ENCODE measurements at places on chromosomes 5 and 9.

DNA sequence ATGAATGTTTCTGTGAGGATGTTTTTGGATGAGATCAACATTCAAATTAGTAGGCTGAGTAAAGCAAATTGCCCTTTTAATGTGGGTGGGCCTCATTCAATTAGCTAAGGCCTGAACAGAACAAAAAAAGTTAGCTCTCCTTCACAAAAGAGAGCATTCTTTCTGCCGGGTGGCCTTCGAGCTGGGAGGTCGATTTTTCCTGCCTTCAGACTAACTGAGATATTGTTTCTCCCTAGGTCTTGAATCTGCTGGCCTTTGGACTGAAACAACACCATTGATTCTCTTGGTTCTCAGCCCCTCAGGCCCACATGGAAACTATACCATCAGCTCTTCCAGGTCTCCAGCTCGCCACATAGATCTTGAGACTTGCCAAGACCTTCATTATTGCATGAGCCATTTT is 29.1 kb upstream of the FREM1 start:
- DNase-seq = no peak
- H3K4me1 ChIP-seq = no peaks in the 10 kb centered on the region
- H3K36me3 ChIP-seq = no peaks in the 10 kb centered on the region
- H3K27ac ChIP-seq = no peak overlapping the region

- no peaks in the 10 kb centered on the region for H3K27me3 ChIP-seq
- no peak overlapping the region for H3K4me3 ChIP-seq
- no peaks in the 10 kb centered on the region for H3K36me3 ChIP-seq
- H3K27ac ChIP-seq = no peak overlapping the region
Measured at GRCh38 chr5:130400091-130400490, 495.8 kb downstream of the CHSY3 start.

DNA sequence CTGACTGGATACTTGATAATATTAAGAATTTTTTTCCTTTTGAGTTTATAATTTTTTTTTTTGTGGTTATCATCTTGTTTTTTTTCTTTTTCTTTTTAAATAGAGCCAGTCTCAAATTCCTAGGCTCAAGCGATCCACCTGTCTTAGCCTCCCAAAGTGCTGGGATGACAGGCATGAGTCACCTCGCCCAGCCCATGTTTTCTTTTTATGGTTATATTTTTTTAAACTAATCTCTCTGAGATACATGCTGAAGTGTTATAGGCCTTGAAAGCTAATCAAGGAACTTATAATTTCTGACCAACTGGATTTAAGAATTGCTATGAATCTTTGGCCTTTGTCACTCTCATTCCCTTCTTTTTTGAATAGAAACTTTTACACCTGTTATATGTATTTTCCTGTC is 6.8 kb upstream of the AMACR start:
- H3K4me1 ChIP-seq = no peaks in the 10 kb centered on the region
- no peak for DNase-seq
- H3K27me3 ChIP-seq = no peaks in the 10 kb centered on the region

- H3K27me3 ChIP-seq = no peaks in the 10 kb centered on the region
- no peak overlapping the region for H3K27ac ChIP-seq
- H3K4me1 ChIP-seq = no peaks in the 10 kb centered on the region
- no peak for DNase-seq
- H3K36me3 ChIP-seq = no peaks in the 10 kb centered on the region
- H3K4me3 ChIP-seq = no peak overlapping the region
Measured at GRCh38 chr5:126926187-126926586, 104.2 kb downstream of the MARCHF3 start.

GRCh38 chr5:171776770-171777759 is 8.6 kb upstream of the SMIM23 start:
- no peak overlapping the region for H3K27ac ChIP-seq
- H3K27me3 ChIP-seq = peaks cover 9% of the 10 kb centered on the region
- DNase-seq = no peak
- no peaks in the 10 kb centered on the region for H3K36me3 ChIP-seq

DNA sequence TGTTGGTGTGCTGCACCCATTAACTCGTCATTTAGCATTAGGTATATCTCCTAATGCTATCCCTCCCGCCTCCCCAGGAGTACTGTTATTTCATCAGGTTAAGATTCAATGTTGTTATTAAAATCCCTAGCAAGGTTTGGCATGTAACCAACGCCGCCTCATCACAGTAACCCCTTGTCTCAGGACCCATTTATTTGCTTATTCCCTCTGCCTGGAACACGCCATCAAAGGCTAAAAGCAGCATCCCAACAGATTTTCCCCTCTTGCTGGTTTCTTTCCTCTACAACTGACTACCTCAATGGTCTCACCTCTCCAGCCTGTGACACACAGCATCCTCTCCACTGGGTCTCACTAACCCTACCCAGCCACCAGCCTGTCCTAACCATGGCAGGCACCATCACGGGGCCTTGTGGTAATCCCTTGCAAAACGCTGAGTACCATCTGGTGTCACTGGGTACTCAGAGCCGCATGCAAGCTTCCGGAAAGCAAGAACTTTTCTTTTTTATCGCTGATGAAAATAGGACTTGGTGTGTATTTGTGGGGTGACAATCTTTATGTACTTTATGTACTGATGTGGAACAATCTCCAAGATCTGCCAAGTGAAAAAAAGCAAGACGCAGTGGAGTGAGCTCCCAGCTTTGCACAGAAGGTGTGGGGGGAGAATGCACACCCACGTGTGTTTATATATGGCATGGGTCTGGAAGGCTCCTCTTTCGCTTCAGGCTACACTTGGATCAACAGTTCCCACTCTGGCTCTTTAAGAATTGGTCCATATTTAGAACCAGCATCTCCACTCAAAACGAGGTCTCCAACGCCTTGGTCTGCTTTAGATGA is 6.1 kb downstream of the RPS14 start:
- H3K36me3 ChIP-seq = peaks cover 39% of the 10 kb centered on the region
- no peak overlapping the region for H3K27ac ChIP-seq
- H3K4me3 ChIP-seq = no peak overlapping the region

DNA sequence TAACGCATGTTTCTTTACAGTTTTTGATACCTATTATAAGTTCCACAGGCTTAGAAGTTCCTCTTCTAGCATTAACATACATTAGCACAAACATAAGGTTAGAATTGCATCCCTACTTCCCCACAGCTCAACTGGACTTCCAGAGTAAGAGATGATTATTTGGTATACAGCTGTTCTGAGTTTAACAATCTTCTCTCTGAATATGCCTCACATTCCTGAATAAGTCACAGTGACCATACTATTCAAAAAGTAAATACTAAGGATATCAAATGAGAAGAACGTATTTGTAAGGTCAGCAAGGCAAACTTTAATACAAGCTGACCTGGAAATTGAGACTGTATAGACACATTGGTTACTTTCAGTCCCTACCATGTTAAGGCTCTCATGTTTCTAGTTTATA is 21.3 kb downstream of the NR6A1 start:
- H3K27me3 ChIP-seq = no peaks in the 10 kb centered on the region
- no peak overlapping the region for H3K27ac ChIP-seq
- H3K4me3 ChIP-seq = no peak overlapping the region
- H3K36me3 ChIP-seq = no peaks in the 10 kb centered on the region
- no peaks in the 10 kb centered on the region for H3K4me1 ChIP-seq

DNA sequence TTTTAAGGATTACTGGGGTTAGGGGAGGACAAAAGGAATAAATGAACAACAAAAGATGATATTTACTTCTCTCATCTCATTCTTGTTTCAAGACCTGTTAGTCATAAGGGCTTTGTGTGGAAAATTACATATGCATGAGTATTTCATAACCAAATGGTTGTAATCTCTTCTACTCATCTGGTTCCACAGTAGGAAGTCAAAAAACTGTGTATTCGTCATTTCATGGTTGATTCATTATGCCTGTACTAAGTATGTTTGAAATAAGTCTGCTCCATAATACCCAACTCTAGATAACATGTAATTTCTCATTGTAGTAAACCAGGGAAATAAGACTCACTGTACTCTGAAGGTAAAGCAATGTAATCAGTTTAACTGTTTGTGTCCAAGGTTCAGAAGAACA is 212.9 kb downstream of the ARRDC3 start:
- H3K36me3 ChIP-seq = no peaks in the 10 kb centered on the region
- no peaks in the 10 kb centered on the region for H3K27me3 ChIP-seq
- no peak for DNase-seq
- no peak overlapping the region for H3K4me3 ChIP-seq
- H3K4me1 ChIP-seq = no peaks in the 10 kb centered on the region

DNA sequence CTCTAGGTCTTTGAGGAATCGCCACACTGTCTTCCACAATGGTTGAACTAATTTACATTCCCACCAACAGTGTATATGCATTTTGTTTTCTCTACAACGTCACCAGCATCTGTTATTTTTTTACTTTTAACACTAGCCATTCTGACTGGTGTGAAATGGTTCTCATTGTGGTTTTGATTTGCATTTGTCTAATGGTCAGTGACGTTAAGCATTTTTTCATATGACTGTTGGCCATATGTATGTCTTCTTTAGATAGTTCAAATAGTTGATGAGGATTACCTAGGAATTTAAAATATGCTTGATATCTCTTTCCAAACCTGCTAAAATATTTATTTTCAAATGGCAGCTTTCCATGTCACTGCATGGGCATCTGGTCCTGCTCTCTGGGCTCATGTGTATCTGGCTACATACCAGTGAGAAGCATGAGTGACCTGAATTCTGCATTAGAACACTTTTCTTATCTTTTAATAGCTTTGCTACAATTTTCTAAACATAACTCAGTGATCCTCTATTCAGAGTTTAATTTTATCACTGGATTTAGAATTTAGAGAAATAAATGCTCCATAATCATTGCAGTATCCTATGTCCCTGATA is 95.8 kb upstream of the ADAMTS16 start:
- no peaks in the 10 kb centered on the region for H3K27me3 ChIP-seq
- no peak for DNase-seq
- H3K36me3 ChIP-seq = no peaks in the 10 kb centered on the region
- H3K4me3 ChIP-seq = no peak overlapping the region

Data from esophagus squamous epithelium (tissue), 5 donors.